ENCODE measurements at places on chromosomes 12 and 14.

- no peak for DNase-seq
These were observed 172.8 kb downstream of the BCL11B start for GRCh38 chr14:99099051-99099787.

GRCh38 chr12:67910360-67911274, 78.6 kb upstream of the IFNG-AS1 start:
- DNase-seq: no peak

- no peak for DNase-seq
These were observed 836 bp downstream of the PTPN21 start for GRCh38 chr14:88553886-88554456.

DNA sequence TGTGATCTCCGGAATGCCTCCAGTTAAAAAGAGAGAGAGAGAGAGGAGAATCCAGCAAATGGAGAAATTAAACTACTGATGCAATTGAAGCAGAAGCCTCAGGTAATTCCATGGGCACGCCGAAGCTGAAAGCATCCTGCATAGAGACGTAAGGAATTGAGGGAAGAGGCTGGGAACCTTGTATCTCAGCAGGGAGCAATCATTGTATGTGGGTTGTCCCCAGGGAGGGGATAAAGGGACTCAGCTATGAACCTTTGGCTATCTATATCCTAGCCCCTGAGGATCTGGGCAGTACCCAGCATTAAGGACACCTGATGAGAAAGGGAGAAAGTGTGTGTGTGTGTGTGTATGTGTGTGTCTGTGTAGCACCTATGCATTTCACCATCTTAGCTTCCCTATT, 95.8 kb upstream of the ATXN7L3B start:
- no peak for DNase-seq

GRCh38 chr12:131349397-131350127, 361.3 kb upstream of the SFSWAP start:
- DNase-seq: no peak

GRCh38 chr12:132718644-132719043, 8.0 kb downstream of the PGAM5 start:
- DNase-seq: no peak

DNA sequence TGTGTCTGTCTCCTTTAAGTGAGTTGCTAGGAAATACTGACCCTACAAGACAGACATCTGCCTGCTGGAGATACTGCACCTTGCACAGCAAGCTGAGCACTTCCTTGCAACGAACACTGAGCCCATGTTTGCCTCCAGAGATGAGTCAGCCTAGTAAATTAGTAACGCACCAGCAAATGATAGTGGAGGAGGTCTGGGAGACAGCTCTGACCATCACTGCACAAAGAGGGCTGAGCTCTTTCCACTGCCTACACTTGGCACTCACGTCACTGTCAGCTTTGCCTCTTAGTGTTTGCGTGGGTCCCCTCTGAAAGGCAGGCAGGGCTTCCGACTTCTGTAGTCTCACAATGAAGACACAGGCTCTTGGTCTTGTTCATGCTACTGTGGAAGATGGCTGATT, 109.0 kb downstream of the APAF1 start:
- DNase-seq: no peak
